ENCODE measurements at places on chromosomes 4 and X. TPM values are rescaled to one million over a fixed set of nuclear protein-coding genes. Genes with fewer than 3 reads are reported as not detected.

DNA sequence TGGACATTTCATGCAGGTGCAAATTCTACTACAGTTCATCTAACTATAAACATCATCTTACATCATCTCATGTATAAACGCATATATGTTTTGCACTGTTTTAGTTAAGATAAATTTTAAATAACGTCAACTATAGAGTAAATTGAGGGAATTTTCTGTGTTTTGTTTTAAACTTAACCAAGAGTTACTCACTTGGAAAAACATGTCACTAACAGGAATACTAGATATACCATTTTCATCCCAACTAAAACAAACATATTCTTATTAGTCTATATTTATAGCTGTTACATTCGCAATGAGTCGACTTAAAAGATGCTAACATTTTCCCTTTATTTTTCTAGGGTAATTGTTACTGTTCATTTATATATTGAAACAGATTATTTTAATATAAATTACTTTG, 159.6 kb downstream of the PDGFC start:
- DNase-seq, result no peak

- DNase-seq, result no peak
These were observed 16.7 kb upstream of the PSAPL1 start for GRCh38 chr4:7451434-7451789.

- no peak for DNase-seq
These were observed 35.2 kb downstream of the ARSF start for GRCh38 chrX:3076416-3076991.

The NAP1L2 gene
- total RNA-seq, result 11.5 TPM

GRCh38 chr4:5717449-5718158, 6.6 kb downstream of the EVC start:
- DNase-seq, result no peak

The LIN54 gene
- 10.9 TPM for total RNA-seq
